Fibroblast of skin of left biceps (primary cell): ENCODE measurements at places on chromosomes 6 and 20.

- DNase-seq, result no peak
These were observed 748.4 kb upstream of the CHD6 start for GRCh38 chr20:42366626-42367025.

DNA sequence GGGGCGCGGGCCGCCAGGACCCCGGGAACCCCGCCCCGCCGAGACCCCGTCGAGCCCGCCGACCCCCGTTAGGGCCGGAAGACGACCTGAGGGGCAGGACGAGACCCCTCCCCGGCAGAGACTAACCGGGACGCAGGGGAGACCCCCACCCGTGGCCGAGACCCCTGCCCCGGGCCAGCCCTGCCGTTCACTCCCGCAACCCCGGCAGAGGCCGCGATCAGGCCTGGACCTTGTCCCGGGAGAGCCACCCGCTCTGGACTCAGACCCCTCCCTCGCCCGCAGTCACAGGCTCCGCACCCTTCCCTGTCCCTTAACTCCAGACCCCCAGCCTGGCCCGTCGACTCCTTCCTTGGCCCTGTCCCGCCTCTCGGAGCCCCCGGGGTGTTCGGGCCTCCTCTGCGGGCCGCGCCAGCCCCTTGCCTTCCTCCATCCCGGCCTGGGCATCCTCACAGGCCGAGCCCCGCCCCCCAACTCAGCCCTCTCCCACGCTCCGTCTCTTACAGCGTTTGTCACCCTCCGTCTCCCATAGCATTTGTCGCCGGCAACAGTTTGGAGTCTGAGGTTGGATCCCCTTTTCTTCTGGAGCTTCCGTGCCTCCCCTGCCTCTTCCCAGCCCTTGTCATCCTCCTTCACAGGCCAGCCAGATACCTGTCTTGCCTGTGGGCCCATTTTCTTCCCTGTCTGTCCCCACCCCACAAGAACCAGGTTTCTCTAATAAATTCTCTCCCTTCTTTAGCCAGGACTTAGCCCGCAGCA lies 569 bp downstream of the TCEA2 start:
- no peak for DNase-seq

GRCh38 chr6:20575704-20576451 lies 41.6 kb downstream of the CDKAL1 start:
- DNase-seq, result no peak

DNA sequence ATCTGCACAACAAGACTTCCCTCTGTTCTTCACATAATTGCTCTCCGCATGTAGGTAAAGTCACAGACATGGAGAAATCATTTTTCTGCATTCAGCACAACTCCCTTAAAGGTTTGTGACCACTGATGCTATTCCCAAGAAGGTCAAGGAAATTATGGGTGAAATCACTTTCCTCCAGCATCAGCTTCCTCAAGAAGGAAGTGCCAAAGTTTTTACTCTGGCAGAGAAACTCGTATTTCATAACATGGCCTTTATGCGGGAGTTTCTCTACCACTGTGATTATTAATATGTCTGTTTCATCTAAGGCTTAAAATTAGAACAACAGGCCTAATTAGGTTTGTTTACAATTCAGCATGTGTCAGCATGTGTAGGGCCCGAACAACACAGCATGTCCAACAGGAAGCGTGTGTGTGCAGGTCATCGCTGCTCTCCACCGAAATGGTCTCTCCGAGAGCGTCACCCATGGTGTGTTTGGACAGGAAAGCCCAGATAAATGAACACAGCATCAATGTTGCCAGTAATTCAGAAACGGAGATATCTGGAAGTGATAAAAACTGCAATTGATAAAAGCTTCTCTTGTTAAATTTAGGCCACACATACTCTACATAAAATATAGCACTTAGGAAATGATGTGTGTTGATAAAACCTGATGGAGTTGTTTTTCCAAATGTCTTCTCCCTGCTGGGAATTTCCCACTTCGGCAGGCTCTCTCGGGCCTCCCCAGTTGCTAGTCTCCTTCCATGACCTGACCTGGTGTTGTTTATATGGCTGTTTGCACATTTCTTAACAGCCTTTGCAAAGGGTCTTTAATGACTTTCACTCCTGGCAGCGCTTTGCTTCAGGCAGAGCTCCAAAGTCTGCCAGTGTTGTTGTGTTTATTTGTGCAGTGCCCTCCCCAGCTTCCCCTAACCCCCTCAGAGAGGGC lies 265.1 kb upstream of the CEP162 start:
- DNase-seq, result no peak

DNA sequence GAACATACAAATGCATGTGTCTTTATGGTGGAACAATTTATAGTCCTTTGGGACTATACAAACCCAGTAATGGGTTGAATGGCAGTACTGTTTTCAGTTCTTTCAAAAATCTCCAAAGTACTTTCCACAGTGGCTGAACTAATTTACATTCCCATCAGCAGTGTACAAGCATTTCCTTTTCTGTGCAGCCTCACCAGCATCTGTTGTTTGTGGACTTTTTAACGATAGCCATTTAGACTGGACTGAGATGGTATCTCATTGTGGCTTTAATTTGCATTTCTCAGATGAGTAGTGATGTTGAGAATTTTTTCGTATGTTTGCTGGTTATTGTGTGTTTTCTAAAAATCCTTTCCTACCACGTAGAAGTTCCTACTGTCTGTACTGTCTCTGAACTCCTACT lies 327.2 kb upstream of the ZFP64 start:
- DNase-seq, result no peak

- DNase-seq, result no peak
These were observed 306.0 kb downstream of the TENT5A start for GRCh38 chr6:81446509-81446908.

GRCh38 chr20:11516448-11516847 lies 401.2 kb upstream of the BTBD3 start:
- DNase-seq, result no peak

GRCh38 chr20:57883761-57884160 lies 173.9 kb upstream of the PMEPA1 start:
- DNase-seq, result no peak

DNA sequence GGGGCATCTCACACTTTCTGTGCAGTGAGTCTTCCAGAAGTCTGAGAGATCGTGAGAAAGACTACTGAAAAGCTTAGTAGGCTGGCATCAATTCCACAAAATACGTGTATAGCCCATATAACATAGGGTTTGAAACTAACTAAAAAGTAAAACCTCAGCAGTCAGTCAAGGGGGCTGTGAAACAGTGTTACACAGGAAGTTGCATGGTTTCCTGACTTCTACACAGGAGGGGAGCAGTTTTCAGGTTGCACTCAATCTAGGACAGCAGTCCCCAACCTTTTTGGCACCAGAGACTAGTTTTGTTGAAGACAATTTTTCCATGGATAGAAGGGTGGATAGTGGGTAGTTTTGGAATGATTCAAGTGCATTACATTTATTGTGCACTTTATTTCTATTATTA lies 4.7 kb upstream of the LY86 start:
- no peak for DNase-seq

GRCh38 chr6:100153636-100154275 lies 159.7 kb upstream of the MCHR2 start:
- no peak for DNase-seq

- no peak for DNase-seq
These were observed 59.0 kb downstream of the AFG1L start for GRCh38 chr6:108353853-108354252.

- DNase-seq, result no peak
These were observed 1.8 kb downstream of the SNRPB start for GRCh38 chr20:2468581-2469407.

DNA sequence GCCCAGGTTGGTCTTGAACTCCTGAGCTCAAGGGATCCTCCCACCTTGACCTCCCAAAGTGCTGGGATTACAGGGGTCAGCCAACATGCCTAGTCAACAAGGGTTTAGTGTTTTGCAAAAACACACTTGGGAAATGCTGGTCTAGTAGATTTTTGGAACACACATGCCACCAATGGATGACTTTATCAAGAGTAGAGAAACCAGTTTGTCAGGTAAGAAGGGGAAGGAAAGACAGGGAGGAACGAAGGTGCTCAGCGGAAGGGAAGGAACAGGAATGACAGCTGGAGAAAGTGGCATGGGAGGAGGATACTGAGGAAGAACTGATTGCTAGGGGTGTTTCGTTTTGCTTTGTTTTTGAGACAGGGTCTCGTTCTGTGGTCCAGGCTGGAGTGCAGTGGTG lies 15.6 kb upstream of the SEC63 start:
- DNase-seq, result no peak

GRCh38 chr6:135283926-135284325 lies 102.8 kb downstream of the MYB start:
- DNase-seq, result no peak

GRCh38 chr6:33118525-33119123 lies 42.8 kb downstream of the HLA-DPB1 start:
- DNase-seq, result no peak

DNA sequence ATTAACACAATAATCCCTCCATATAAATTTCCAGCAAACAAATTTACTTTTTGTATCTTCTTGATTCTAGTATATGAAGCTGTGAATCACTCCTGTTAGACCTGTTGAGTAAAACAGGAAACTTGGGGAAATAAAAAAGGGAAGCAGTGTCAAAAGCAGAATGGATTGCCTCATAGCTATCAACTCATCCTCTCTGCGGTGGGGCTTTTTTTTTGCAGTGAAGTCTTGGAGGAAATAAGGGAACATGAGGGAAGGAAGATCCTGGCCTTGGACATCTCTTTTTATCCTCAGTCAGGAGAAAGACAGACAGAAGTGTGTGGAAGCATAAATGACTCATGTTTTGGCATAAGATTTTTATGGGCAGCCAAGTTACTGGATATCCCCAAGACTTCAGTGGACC lies 332.5 kb downstream of the TFAP2A start:
- no peak for DNase-seq

DNA sequence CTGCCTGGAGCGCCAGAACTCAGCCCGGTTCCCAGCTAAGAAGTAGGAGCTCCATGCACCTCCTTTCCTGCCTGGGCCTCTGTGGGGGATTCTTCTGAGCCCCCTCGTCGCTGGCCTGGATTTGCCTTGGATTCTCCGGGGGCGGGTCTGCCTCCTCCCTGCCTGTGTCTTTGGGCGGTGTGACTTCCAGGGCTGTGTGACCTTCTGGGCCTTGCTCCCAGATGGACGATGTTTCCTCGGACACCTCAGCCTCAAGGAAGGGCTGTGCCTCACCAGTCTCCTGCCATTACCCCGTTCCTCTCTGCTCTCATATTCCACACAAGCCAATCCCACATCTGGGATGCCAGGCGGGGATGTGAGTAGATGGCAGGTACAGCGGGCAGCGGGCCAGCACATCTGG lies 76.8 kb downstream of the ERMARD start:
- DNase-seq, result no peak

GRCh38 chr20:54212226-54212625 lies 4.3 kb downstream of the PFDN4 start:
- peak; percentile 84 for DNase-seq

DNA sequence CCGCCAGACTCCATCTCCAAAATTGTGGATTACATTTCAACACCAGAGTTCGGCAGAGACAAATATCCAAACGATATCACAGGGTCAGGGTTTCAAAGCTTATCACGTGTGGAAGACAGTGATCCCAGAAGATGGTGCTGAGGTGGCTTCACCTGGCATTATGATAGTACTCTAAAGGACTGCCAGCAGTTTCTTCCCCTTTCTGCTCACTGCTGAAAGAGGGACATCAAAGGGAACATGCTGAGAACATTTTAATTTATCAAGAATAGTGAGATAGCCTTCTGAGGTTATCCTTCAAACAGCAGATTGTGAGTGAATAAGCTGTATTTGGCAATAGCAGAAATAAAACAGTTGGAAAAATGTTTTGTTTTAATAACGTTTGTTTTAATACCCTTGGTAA lies 79.7 kb downstream of the FIG4 start:
- no peak for DNase-seq

DNA sequence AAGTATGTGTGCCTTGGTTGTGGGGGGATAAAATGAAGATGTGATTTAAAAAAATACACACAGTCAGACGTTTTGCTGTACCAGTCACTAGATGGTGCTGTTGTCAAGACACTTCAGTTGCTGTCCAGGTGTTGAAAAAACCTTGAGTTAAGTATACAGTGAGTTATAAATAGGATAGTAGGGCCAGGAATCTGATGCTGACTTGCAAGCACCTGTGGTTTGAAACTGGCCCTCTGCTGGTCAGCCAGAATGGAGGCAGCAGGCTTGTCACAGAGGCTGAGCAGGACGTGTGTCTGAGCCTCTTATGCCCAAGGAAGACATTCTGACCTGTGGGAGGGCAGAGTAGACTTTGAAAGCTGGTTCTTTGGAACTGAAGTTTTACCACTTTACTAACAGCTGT lies 27.8 kb downstream of the RNF8 start:
- peak; percentile 9 for DNase-seq

DNA sequence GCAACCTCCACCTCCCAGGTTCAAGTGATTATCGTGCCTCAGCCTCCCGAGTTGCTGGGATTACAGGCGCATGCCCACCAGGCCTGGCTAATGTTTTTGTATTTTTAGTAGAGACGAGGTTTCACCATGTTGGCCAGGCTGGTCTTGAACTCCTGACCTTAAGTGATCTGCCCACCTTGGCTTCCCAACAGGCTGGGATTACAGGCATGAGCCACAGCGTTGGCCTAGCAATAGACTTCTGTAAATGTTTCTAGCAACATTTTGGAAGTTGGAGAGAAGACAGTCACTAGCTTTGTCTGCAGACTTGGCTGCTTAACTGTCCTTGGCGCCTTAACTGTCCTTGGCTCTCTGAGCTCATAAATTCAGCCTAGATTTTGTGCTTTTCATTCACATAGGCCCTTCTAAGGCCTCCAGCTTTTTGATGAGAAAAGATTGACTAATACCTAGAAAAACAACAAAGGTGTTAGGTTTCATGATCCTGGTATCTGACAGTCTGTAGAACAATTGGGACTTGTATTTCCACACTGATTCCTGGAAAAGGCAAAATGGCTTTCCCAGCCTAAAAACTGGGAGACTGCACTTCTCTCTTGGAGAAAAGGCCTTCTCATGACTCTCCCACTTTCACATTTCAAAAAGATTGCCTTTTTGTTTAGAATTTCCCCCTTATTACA lies 49.7 kb downstream of the OR2B2 start:
- no peak for DNase-seq

DNA sequence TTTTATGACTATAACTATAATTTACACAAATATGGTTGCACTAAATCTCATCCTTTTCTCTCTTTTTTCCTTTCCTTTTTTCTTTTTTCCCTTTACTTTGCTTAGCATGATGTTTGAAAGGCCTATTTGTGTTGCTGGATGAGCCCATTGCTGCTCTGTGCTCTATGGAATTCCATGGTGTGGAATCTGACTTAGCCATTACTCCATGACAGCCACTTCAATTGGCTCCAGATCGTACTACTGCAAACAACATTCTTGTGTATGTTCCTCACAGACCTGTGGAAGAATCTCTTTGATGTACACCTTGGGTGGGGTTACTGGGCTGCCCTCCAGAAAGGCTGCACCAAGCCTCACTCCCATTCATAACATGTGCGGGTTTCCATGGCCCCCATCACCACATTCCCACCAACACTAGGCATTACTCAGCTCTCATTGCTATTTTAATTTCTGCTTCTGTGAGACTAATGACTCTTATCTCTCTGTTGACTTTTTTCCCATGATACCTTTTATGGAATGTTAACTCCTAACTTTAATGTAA lies 979.0 kb downstream of the KIF16B start:
- DNase-seq, result no peak
